NCI-H1694 treated with DMSO at 0.1 percent for 48 hours (cell line): ENCODE measurements at places on chromosomes 16 and 17.

DNA sequence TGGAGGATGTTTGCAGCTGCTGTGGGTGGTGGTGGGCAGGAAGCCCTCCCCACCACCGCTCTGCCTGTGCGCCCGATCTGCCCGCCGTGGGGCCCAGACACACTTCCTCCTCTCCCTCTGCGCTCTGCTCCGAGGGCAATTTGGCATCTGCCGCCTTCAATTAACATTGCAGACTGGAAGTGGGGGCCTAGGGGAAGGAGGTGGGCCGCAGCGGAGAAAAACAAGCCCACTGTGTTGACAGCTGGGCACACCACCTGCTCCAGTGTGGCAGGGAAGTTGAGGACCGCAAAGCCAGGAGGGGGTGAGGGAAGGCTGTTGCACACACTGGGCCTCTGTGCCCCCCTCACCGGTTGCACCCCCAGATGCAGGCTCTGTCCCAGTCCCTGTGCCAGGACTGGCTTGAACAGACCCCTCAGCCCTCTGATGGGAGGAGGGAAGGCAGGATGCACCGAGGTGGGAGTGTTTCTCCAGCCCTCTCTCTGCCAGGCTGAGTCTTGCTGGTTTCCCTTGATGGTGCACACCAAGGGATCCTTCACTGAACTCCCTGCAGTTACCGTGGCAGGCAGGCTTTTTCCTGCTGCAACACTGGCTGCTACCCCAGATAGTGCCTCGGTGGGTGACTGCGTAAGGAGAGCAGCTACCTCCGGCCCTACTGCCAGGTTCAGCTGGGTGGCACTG, 72.8 kb upstream of the MED9 start:
- peak; percentile 97 for DNase-seq

DNA sequence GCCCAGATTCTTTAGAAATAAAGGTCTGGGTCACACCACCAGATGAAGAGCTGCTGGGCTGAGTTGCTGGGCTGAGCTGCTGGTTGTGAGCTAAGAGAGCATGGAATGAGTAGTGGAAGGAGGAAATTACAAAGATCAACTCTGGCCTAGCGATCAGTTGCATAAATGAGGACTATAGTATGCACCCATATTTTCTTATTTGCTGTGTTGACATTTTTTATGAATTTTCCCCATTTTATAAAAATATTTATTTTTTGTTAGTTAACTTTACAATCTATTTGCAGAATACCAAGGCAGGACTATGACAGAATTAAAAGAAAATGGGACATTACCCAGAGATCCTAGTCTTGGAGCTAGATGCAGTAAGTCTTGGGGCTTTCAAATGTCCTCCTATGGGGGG, 23.6 kb upstream of the SLC13A2 start:
- no peak for DNase-seq

GRCh38 chr16:84618581-84619460, 943 bp upstream of the COTL1 start:
- DNase-seq = no peak

GRCh38 chr16:54473226-54473993, 186.8 kb upstream of the IRX3 start:
- no peak for DNase-seq
